ENCODE measurements at places on chromosomes 7 and 10. TPM values are rescaled to one million over a fixed set of nuclear protein-coding genes. Genes with fewer than 3 reads are reported as not detected.

Gene CLDN12
- 4.3 TPM for total RNA-seq

Gene SLC18A2
- total RNA-seq, result 0.14 TPM

- peak; percentile 84 for DNase-seq
Observed at GRCh38 chr7:43648473-43649406, 65.8 kb downstream of the STK17A start.

DNA sequence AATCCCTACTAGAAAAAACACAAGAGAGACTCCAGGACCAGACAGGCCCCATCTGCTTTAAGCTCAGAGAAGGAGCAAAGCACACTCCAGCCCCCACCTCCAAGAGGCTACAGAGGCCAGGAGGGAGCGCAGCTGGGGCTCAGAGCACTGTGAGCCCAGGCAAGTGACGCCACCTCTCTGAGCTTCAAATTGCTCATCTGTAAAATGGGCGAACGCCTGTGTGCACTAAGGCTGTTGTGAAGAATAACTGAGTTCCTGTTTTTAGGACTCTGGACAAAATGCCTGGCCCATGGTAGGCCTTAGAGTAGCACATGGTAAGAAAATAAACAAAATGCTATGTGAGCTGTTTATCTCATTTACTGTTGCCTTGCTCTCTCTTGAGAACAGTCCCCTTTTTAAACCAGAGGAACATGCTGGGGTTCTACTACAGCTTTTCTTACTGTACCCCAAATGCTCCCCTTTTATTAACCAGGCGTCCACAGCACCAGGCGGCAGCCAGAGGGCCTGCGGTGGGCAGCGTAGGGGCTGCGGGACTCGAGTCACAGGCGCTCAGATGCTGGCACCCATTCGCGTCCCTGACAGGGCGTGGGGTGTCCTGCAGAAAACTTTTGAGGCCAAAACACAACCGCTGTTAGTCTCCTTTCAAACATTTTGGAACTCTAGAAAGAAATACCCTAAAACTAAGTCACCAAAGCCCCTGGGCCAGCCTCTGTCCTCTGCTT lies 103.8 kb downstream of the TAX1BP1 start:
- DNase-seq, result no peak

DNA sequence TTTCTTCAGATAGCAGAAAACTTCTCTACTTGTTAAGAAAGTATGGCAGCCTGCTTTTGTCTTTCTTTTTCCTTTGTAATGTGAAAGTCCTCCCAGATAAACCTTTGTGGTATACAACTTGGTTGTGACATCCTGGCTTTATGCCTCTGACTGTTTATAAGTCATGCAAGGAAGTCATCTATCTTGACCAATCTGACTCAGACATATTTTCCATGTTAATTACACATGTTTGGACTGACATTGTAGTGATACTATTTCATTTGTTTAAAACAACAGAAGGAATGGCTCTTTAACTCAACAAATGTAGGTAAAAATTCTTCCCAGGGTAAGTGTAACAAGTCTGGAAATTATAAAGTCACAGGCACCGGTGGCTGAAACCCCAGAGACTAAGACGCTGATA lies 341.6 kb upstream of the MEOX2 start:
- DNase-seq, result no peak

- DNase-seq, result no peak
Observed at GRCh38 chr7:119925581-119926289, 347.2 kb upstream of the KCND2 start.

- no peak for DNase-seq
Observed at GRCh38 chr10:92011560-92012214, 88.1 kb downstream of the BTAF1 start.

DNA sequence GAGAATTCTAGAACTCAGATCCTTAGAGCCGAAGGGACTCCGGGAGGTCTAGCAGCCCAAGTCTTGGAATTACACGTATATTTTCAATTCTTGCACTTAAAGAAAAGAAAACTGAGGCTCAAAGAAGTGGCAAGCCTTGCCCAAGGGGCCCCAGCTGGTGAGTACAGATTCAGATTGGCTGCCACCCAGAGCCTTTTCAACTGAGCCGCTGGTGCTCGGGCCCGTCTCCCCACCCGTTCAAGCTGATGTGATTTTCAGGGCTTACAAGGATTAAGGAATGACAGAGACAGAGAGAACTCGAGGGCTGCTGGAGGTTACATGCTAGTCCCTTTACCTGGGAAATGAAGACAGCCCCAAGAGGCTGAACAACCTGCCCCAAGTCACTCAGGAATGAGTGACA lies 117.8 kb downstream of the ABLIM1 start:
- no peak for DNase-seq

DNA sequence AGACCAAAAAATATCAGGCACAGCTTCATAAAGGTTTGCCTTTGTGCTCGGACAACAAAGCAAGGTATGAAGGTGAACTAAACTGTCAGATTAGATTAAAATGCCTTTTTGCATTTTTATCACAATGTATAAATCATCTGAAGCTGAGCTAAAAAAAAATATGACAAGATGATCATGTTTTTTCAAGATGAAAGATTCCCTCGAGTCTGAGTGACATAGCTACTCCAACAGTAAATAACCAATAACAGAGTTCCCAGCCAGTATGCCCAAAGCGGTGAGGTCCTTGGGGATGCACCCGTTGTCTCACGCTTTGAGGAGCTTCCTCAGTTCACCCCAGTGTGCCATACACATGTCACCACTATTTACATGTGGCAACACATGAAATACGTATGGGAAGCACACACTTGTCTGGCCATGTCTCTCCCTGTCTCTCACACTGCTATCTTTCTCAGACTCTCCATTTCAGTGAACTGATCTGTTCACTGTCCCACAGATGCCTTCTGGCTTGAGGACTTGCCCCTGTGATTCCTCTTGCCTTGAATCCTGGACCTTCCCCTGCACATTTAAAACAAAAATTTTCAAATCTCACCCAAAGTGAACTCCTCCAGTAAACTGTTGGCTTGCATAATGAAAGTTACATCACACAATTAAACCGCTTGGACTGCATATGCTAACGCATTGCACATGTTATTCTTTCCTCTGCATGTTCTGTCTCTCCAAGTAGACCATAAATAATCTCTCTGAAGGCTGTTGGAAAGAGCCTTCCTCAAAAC lies 2.6 kb upstream of the PIK3CG start:
- DNase-seq, result no peak

DNA sequence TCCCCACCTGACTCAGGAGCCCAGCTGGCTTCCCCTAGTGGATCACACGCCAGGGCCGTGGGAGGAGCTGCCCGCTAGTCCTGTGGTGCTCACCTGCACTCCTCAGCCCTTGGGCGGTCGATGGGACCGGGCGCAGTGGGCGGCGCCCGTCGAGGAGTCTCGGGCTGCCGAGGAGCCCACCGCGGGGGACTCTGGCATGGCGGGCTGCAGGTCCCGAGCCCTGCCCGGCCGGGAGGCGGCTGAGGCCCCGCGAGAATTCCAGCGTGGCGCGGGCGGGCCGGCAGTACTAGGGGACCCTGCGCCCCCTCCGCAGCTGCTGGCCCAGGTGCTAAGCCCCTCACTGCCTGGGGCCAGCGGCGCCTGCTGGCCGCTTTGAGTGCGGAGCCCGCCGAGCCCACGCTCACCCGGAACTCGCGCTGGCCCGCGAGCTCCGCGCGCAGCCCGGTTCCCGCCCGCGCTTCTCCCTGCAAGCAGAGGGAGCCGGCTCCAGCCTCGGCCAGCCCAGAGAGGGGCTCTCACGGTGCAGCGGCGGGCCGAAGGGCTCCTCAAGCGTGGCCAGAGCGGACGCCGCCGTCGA lies 367.9 kb downstream of the TYW1 start:
- DNase-seq, result no peak

DNA sequence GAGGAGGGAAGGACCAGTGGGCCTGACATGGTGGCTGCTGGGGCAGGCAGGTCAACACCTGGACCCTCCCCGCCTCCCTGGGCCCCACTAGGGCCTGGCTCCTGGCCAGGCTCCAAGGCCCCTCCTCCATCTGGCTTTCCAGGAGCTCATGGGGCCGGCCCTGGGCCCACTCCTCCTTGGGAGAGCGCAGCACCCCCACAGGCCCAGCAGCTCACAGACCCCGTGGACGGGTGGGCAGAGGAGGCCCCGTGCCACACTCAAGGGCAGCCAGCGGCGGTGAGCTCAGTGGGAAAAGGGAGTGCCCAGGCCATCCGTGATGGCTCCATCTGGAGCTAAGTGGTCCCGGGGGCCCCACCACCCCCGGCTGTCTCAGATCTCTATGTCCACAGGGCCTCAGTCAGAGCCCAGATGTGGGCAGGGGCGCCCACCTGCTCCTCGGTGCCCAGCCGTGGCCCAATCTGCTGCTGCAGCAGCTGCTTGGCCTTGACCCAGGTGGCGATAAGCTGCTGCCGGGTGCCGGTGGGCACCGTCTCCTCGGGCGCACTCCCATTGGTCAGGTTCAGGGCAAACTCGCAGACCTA lies 32.8 kb downstream of the CFAP46 start:
- no peak for DNase-seq

DNA sequence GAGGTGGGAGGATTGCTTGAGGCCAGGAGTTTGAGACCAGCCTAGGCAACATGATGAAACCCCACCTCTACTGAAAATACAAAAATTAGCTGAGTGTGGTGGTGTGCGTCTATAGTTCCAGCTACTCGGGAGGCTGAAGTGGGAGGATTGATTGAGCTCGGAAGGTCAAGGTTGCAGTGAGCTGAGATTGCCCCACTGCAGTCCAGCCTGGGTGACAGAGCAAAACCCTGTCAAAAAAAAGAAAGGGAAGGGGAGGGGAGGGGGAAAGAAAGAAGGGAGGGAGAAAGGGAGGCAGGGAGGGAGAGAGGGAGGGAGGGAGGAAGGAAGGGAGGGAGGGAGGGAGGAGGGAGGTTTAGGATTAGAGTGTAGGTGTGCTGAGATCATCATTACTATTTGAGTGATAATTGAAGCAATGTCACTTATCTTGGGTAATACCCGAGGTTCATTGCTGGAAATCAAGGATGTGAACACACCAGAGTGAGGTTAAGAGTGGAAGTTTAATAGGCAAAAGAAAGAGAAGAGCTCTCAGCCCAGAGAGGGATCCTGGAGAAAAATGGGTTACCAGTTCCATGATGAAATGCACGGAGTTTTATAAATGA lies 27.6 kb downstream of the VCL start:
- DNase-seq, result no peak

GRCh38 chr10:110509560-110509959 lies 11.9 kb downstream of the DUSP5 start:
- no peak for DNase-seq

DNA sequence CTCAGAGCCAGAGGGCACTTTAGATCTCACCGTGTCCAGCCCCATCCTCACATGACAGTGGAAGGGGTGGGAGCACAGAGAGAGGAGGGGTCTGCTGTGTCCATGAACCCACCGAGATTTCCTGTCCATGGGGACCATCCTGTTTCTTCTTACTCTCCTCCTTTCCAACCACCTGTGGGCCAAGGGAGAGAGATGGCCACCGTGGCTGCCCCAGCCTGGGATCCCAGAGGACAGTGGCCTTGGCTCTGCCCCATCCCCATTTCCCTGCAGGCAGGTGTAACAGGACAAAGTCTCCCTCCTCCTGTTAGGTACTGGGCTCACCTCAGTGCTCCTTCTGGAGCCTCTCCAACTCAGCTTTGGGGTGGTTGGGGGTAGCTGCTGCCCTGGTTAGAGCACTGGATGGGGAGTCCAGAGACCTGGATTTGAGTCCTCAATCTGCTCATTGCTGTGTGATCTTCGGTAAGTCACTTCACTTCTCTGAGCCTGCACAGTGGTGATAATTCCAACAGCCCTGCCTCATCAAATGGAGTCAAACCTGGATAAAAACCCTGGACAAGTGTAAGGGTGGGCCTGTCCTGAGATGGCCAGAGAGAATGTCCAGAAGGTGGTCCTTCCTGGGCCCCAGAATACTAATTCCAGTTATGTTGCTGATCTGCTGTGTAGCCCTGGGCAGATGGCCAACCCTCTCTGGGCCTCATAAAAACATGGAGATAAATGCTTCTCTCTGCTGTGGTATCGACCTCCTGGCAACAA lies 17.8 kb upstream of the PCBD1 start:
- DNase-seq, result no peak

- DNase-seq, result peak; percentile 88
Observed at GRCh38 chr10:6083523-6084475, 5.0 kb upstream of the RBM17 start.

Measured in activated CD8-positive, alpha-beta T cell treated with anti-CD3 and anti-CD28 coated beads for 36 hours (primary cell).